ENCODE measurements at places on chromosomes 1 and 21.

- DNase-seq, result peak; percentile 81
Measured at GRCh38 chr1:25031601-25031965, 101.5 kb upstream of the RUNX3 start.

DNA sequence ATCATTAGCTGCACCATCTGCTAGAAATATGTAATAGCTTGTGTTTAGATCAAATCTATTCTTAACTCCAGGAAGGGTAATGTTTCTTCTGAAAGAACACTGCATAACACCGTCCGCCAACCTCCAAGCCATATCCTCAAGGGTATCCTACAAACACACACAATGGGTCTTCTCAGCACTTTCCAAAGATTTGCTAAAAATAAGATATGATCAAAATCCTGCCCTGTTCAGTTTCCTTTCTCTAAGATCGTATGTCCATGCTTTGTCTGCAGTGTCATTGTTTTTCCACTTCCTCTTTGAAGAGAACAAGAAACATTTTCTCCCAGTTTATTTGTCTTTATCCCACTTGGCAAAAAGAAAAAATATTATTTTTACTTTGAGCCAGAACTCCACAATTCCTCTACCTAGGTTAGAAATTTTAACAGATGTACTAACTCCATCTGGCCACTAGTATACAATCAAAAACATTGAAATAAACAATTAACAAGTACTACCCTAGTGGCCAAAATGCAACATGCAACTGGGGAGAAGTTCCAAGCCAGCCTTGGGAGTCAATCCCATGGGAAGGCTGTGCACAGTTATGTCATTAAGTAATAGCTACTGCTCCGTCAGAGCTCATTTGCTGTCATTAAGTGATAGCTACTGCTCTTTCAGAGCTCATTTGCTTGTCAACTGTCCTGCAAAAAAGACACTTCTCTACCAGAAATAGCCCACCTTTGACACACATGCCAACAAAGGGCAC is 37.8 kb downstream of the FRRS1 start:
- no peak for DNase-seq

DNA sequence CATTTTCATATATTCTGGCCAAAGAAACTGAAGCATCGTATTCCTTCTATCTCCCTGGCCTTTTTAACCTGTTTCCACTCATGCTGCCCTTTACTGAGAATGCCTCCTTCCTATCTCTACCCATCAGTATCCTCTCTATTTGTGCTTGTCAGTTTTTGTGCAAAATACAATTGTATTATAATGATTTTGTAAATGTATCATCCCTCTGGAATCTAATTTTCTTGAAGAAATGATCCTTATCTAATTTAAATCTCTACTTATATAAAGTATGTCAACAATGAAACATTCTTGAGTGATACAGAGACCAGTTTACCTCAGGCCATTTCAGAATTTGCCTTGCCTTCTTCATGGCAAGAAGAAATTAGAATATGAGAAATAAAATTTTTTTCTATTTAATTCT is 59.0 kb upstream of the TEKT2 start:
- no peak for DNase-seq

DNA sequence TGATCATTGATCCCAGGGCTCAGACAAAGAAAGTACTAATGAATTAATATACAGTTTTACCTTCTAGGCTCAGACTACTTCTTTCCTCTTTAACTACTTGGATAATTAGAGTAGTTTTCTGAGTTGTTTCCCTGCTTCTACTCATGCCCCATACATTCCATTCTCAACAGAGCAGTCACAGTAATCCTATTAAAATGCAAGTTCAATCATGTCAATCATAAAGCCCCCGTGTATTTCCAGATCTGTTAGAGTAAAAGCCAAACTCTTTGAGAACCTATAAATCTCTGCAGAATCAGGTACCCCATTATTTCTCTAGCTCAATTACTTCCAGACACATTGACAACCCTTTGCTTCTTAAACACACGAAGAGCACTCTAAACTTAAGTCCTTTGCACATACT is 242.1 kb upstream of the PRMT6 start:
- no peak for DNase-seq

DNA sequence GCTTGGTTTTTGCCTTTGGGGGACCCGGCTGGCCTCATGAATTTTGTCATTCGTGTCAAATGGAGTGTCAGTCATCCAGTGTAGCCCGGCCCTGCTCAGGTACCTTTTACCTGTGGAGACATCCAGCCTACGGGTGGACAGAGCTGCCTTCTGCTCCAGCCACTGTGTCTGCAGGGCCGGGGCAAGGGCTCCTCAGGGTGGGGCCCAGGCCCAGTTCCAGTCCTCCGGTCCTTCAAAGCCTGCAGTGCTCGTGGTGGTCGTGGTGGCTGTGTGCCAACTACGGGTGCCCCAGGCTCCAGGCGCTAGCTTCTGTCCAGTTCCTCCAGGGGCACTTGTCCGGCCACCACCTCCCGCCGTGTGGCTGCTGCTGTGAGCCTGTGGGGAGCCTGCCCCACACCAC is 54.8 kb downstream of the TRIM11 start:
- DNase-seq, result no peak

DNA sequence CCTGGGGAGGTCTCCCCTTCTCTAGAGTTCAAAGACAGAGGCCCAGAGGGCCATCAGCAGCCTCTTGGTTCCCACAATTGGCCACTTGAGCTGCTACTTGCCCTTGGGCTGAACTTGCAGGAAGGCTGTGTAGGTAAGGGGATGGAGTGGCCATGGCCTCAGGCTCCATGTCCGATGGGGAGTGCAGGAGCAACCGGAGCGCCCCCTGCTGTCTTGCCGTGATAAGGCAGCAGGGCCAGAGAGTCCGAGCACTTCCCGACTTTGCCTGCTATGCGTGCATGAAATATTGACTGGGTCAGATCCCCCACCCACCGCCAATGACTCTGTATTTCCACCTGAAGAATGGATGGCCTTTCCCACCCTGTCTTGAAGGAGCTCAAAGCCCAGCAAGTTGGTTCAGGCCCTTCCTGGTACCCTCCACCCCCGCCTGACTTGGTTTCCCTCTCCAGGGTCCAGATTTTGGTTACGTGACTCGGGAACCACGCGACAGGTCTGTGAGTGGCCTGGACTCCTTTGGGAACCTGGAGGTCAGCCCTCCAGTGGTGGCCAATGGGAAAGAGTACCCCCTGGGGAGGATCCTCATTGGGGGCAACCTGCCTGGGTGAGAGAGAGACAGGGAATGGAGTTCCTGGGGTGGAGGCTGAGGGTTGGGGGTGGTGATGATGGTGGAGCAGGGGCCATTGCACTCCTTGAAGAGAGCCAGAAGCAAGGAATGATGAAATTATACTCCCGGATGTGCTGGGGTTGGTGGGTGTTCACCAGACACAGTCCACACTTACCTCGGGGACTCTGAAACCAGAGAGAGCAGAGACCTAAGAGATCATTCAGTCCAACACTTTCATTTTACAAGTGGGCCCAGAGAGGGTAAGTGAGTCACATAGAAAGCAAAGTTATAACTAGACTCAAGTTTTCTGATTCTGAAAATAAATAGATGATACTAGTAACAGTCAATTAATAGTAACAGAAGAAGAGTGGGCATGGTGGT is 25.6 kb downstream of the PADI3 start:
- peak; percentile 86 for DNase-seq

DNA sequence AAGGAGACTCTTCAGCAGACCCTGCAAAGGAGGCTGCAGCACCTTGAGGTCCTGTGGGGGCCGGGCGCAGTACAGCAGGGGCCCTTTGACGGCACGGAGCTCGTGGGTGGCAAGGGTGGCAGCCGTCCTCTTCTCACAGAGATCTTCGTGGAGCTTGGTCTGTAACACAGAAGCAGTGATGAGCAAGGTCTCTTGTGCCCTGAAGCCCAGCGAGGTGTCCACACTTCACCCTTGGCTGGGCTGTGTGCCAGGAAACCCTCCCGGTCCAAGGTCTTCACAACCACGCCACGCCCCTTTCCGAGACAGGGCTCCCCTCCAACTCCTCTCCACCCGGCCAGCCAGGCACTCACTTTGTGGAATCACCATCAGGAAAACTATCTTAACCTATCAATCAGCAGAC is 11.3 kb downstream of the LRRC47 start:
- DNase-seq, result no peak

DNA sequence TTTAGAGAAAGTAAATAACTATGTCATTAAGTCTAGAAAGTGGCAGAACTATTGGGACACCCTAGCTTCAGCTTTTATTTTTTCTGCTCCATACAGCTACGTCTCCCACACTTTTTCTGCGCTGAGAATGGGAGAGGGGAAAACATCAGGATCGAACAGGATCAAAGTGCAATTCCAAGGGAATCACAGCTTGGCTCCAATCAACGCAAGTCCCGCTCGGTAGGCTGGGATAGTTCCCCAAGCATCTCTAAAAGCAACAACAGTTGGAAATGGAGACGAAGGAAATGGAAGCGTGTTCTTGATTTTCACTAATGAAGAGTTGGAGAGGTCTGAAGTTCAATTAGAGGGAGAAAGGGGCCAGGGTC is 536 bp downstream of the HMGCL start:
- no peak for DNase-seq

DNA sequence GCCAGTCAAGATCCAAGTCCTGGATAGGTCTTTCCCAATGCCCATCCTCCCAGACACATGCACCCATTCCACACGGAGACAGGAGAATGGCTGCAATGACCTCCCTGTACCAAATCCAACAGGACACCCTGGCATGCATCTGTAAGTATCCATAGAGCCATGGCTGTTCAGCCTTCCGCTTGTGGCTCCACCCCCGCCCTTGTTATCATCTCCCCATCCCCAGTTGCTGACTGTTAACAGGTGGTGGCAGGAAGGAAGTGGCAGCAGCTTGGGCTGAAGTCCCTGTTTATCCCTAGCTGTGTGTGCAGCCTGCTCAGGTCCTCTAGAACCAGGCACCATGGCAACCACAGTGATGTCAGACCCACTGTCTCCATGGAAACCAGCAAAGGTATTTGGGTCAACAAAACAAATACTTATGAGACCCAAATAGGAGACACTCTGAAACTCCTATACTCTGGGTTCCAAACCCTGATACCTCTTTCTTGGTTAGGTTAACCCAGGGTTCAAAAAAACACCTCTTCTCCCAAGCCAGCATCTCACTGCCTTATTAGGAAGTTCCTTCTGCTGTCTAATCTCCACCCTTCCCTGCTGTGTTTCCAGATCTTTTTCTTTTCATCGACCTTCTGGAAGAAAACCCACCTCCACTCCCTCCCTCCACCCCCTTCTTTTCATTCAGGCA is 721 bp downstream of the PBXIP1 start:
- DNase-seq, result peak; percentile 83

DNA sequence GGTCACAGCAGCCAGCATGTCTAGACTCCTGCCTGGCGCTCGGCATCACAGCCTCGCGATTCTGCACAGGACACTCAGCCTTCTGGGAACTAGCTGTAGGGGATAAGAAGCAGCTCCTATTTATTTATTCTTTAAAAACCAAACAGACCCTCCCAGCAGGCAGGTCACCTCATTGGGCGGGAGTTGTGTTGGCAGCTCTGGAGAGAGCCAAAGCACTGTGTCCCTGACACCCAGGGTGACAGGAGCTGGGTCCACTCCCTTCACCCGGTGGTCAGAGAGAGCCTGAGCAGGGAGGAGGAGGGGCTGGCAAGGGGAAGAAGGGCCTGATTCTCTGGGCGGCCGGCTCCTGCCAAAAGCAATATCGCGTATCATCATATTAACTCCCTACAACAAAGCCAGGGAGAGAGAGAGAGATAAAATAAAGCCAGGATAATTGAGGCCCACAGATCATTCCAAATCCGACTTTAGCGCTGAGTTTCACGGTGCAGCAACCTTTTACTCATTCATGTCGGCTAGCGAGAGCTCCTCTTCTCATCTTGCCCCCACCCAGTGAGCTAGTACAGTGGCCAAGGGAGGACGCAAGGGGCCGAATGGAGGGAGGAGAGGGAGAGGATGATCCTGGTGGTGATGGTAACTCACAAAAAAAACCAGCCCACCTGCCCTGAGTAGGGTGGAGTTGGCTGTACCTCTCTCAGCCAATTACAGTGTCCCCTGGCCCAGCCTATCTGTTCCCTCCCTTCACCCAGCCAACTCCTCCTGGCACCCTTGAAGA is 79.8 kb upstream of the IFFO2 start:
- no peak for DNase-seq

GRCh38 chr21:45499970-45500577 is 42.2 kb downstream of the SLC19A1 start:
- DNase-seq, result no peak

- no peak for DNase-seq
Measured at GRCh38 chr1:117710710-117711109, 104.9 kb downstream of the TENT5C start.

GRCh38 chr1:234610666-234611224 is 767 bp upstream of the IRF2BP2 start:
- peak; percentile 95 for DNase-seq

DNA sequence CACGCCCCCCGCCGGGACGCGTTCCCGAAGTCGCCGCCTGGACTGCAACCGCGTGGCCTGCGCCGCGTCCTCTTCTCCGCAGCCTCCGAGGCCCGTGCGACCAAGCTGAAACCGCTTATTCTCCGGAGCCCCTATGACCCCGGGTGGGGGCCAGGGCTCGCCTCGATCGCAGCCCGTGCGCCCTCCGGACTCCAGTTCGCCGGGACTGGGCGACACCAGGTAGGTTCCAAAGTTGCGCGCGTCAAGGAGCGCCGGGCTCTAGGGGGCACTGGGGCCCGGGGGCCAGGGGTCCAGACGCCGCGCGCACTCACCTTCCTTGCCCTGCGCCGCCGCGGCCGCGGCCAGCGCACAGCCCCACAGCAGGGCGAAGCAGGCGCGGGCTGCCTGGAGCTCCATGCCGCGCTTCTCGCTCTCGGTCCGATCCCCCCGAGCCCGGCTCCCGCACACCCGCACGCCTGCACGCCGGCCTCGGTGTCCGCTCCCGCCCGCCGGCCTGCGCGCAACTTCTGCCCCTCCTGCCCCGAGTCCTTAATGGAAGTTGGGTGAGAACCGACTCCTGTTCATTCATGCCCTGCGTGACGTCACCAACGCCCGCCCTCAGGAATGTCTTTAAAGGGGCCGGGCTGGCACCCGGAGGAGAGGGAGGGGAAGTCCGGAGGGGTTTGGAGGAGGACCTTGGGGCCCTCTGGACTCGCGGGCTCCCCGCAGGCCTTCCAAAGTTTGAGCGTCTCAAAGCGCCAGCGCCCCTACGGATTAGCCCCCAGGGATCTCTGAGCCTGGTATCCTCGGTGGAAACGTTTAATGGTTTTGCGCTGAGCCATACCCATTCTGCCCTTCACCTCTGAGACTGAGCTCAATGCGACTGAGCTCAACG is at the start of gene EPHA2:
Gene EPHA2 (minus strand): TSS at position 533 of the 874 bp plus-strand sequence. CDS start 137 bp downstream, at position 396.
- DNase-seq, result no peak

GRCh38 chr1:233281711-233282581 is 13.6 kb downstream of the PCNX2 start:
- no peak for DNase-seq

- peak; percentile 91 for DNase-seq
Measured at GRCh38 chr1:151059109-151060006, at the start of gene CDC42SE1. CDC42SE1 (minus strand) TSS chr1:151059622; CDS start chr1:151055730, 3,892 bp downstream.

DNA sequence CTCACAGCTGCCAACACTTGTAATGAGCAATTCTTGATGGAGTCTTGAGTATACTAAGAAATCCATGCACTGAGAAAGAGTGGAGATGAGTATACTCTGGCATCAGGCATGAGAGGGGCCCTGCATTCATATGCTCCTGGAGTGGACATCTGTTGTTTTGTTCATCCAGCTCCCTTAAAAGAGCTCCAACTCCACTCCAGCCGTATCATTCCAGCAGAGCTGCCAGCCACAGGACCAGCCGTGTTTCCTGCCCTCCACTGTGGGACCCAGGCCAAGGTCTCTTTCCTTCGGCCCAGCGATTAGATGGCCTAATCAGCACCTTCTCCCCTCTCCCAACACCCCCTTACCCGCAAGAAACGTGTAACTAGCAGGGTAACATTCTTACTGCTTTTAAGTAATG is 144.5 kb downstream of the OMA1 start:
- DNase-seq, result no peak

GRCh38 chr1:202587859-202588485 is 122.3 kb downstream of the SYT2 start:
- DNase-seq, result no peak
